Osteoblast (primary cell): ENCODE measurements at places on chromosomes 6 and 20. TPM values are rescaled to one million over a fixed set of nuclear protein-coding genes. Genes with fewer than 3 reads are reported as not detected.

The TAP1 gene
- total RNA-seq = 42.3 and 43.6 TPM in 2 replicates

The GDAP1L1 gene
- total RNA-seq = 0.72 TPM in 1 of 2 replicates, not detected in the other

The TMEM74B gene
- total RNA-seq = not detected in 2 replicates

The NRM gene
- total RNA-seq = 2.9 and 3.3 TPM in 2 replicates

The AKIRIN2 gene
- 15.2 and 18.3 TPM in 2 replicates for total RNA-seq

The ENPP3 gene
- under 0.01 TPM in 1 of 2 replicates, not detected in the other for total RNA-seq

DNA sequence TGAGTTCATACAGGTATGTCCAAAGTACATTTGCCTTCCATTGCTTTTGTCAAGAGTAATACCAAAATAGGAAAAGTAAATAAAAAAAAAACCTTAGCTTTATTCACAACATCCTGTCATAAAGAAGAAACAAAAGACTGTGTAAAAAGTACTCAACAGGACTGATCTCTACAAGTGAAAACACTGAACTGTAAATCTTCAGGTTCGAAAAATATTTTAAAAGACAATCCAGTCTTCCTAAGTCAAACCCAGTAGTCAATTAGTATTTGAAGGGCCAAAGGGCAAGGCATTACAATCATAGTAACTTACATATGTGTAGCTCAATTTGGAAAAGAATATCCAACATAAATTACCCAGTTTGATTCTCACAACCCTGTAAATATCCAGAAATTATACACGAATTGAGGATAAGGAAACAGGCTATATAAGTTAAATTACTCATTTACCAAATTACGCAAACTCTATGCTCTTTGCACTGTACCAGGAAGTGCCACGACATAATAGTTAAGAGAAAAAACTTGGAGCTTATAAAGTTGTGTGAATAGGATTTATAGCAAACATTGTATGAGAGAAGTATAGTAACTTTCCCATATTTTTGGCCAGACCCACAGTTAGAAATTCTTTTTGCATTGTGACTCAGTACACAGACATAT, 21.2 kb downstream of the PTPRK start:
- H3K27ac ChIP-seq = no peak overlapping the region
- H3K36me3 ChIP-seq = no peaks in the 10 kb centered on the region

- H3K36me3 ChIP-seq = no peaks in the 10 kb centered on the region
- peak; percentile 85 for DNase-seq
Observed at GRCh38 chr6:7821426-7821825, 89.2 kb downstream of the TXNDC5 start.

GRCh38 chr6:166612471-166612881, 14.6 kb downstream of the RPS6KA2 start:
- peaks cover 10% of the 10 kb centered on the region for H3K4me1 ChIP-seq
- peaks cover 6% of the 10 kb centered on the region for H3K36me3 ChIP-seq
- no peak overlapping the region for H3K27ac ChIP-seq
- H3K27me3 ChIP-seq = no peaks in the 10 kb centered on the region
- no peak overlapping the region for H3K4me3 ChIP-seq

GRCh38 chr6:22069306-22069800, 227.5 kb downstream of the PRL start:
- no peak overlapping the region for H3K4me3 ChIP-seq
- DNase-seq = no peak
- no peaks in the 10 kb centered on the region for H3K36me3 ChIP-seq
- H3K27ac ChIP-seq = no peak overlapping the region
- H3K27me3 ChIP-seq = no peaks in the 10 kb centered on the region

DNA sequence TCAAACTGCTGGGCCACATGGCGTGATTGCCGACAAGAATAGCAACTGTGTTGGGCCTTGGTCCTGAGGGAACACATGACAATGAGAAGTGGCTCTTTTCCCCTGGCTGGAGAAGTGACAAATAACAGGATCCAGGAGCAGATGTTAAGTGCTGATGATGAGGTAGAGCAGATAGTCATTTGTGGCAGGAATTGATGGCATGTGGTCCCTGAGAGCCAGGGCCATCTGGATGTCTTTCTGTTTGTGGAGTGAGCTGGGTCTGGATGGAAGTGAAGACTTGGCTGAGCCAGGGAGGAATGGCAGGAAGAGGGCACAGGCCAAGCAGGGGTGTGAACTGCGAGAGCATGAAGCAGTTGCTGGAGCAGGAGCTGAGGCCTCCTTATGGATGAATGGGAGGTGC, 67.8 kb downstream of the SCAND1 start:
- peaks cover 9% of the 10 kb centered on the region for H3K36me3 ChIP-seq
- H3K27ac ChIP-seq = peak overlapping the region; percentile 60
- H3K4me3 ChIP-seq = no peak overlapping the region
- no peaks in the 10 kb centered on the region for H3K27me3 ChIP-seq
- no peak for DNase-seq

- H3K36me3 ChIP-seq = no peaks in the 10 kb centered on the region
- H3K4me1 ChIP-seq = no peaks in the 10 kb centered on the region
- H3K4me3 ChIP-seq = no peak overlapping the region
- no peak overlapping the region for H3K27ac ChIP-seq
Observed at GRCh38 chr6:97066056-97066455, 141.5 kb downstream of the KLHL32 start.

GRCh38 chr20:21505810-21506530, 7.9 kb downstream of the NKX2-2 start:
- H3K4me3 ChIP-seq = peak overlapping the region; percentile 70
- peaks cover 12% of the 10 kb centered on the region for H3K4me1 ChIP-seq
- H3K36me3 ChIP-seq = no peaks in the 10 kb centered on the region

GRCh38 chr6:14135893-14136539, 18.4 kb downstream of the CD83 start:
- no peak overlapping the region for H3K27ac ChIP-seq
- H3K4me3 ChIP-seq = no peak overlapping the region
- DNase-seq = no peak
- peaks cover 4% of the 10 kb centered on the region for H3K27me3 ChIP-seq
- H3K36me3 ChIP-seq = no peaks in the 10 kb centered on the region

DNA sequence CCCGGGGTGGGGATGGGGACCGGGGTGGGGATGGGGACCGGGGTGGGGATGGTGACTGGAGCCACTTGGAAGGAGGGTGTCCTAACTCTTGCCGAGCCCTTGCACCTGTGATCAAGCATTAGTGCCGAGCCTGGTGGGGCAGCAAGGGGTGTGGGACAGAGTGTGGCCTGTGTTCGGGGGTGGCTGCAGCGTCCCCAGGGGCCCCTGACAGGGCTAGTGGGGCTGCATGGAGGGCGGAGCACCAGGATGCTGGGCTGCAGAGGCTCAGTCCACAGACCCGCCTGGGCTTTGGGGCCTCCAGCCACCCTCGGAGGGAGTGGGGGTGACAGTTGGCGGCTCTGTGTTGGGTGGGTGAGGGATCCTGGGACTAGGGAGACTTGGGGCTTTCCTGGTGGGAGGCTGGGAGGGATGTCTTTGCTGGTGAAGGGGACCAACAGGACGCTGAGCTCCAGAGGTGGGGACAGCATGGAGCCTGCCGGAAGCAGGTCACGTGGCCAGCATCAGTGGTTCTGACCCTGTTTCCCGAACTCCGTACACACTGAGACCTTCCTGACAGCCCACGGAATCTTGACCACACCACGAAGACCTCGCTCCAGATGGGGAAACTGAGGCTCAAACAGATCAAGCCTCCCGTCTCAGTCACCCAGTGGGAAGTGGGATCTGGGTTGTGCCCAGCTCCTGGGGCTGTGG, 4.6 kb downstream of the RBBP8NL start:
- H3K36me3 ChIP-seq = no peaks in the 10 kb centered on the region
- no peak overlapping the region for H3K4me3 ChIP-seq
- H3K4me1 ChIP-seq = no peaks in the 10 kb centered on the region
- DNase-seq = no peak
- H3K27me3 ChIP-seq = no peaks in the 10 kb centered on the region

DNA sequence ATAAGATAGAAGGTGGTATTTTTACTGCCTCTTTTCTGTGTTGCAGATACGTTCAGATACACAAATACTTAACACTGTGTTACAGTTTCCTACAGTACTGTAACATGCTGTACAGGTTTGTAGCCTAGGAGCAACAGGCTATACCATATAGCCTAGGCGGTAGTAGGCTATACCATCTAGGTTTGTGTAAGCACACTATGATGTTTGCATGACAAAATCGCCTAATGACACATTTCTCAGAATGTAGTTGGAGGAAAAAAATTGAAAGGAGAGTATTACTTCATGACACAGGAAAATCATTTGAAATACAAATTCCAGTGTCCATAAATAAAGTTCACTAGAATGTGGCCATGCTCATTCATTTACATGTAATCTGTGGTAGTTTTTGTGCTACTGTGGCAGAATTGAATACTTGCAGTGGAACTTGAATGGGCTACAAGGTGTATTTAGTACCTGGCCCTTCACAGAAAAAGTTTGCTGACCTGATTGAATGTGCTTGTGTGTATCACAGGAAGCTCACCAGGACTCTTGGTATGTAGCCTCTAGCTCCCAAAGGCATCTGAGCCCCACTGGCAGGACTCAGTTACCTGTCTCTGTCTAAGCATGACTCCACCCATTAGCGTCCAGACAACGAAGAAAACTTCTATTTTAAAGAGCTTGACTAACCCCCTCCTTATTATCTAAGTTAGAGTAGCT, 18.8 kb downstream of the TOP1 start:
- H3K27ac ChIP-seq = peak overlapping the region; percentile 24
- DNase-seq = no peak
- H3K4me1 ChIP-seq = peaks cover 57% of the 10 kb centered on the region
- H3K4me3 ChIP-seq = no peak overlapping the region
- H3K36me3 ChIP-seq = no peaks in the 10 kb centered on the region

DNA sequence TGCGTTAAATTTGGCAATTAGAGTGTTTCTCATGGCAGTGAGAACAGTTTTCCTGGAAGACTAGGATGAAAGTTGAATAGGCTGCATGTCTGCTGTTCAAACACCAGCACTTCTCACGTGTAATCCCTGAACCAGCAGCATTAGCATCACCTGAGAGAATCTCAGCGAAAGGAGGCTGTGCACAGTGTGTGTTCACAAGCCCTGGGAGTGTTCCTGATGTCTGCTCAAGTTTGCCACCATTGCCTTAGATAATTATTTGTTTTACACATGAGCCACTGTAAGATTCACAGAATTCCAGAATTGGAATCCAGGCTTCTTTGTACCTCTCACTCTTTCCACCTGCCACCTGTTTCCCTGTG, 117.3 kb downstream of the JARID2 start:
- peaks cover 21% of the 10 kb centered on the region for H3K4me1 ChIP-seq
- no peak overlapping the region for H3K4me3 ChIP-seq
- H3K36me3 ChIP-seq = no peaks in the 10 kb centered on the region
- no peaks in the 10 kb centered on the region for H3K27me3 ChIP-seq

GRCh38 chr20:61833807-61834610, 231.7 kb downstream of the TAF4 start:
- H3K27ac ChIP-seq = no peak overlapping the region
- no peaks in the 10 kb centered on the region for H3K36me3 ChIP-seq
- H3K27me3 ChIP-seq = no peaks in the 10 kb centered on the region

DNA sequence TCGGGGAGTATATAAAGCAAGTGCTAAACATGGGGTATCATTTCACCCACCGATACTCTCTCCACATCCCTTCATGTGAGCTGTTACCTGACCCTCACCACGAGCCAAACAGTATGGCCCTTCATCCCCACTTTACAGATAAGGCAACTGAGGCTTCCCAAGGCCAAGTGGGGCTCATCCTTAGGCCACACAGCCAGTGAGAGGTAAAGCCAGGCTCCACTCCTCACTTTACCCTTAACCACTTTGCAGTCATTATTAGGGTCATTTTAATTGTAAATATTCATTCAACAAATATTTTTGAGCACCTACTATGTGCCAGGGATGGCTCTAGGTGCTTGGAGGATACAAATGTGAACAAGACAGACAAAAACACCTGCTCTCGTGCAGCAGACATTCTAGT, 7.0 kb downstream of the SIRPA start:
- H3K4me1 ChIP-seq = peaks cover 17% of the 10 kb centered on the region
- no peak overlapping the region for H3K27ac ChIP-seq
- no peak overlapping the region for H3K4me3 ChIP-seq
- H3K27me3 ChIP-seq = no peaks in the 10 kb centered on the region
- H3K36me3 ChIP-seq = peaks cover 15% of the 10 kb centered on the region

- no peak overlapping the region for H3K4me3 ChIP-seq
- no peaks in the 10 kb centered on the region for H3K27me3 ChIP-seq
Observed at GRCh38 chr6:143578054-143578453, 66.5 kb upstream of the FUCA2 start.

- no peak overlapping the region for H3K4me3 ChIP-seq
- H3K27me3 ChIP-seq = no peaks in the 10 kb centered on the region
- H3K4me1 ChIP-seq = peaks cover 40% of the 10 kb centered on the region
- H3K36me3 ChIP-seq = no peaks in the 10 kb centered on the region
- DNase-seq = no peak
- H3K27ac ChIP-seq = peak overlapping the region; percentile 34
Observed at GRCh38 chr6:137830511-137830911, 36.5 kb upstream of the TNFAIP3 start.

DNA sequence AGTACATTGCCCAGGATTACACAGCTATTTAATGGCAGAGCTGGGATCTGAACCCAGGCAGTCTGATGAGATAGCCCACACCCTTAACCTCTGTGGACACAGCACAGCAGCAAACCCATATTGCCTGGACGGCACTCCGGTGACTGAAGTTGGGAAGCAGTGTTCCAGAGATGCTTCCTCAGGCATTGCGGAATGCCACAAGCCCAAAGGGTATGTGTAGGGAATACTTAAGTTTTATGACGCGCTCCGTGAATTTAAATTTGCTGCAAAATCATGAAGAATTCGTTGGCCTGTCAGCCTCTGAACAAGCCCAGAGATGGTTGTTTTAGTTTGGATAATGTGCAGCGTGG, 46.4 kb downstream of the PSMG4 start:
- no peak overlapping the region for H3K4me3 ChIP-seq
- H3K36me3 ChIP-seq = peaks cover 3% of the 10 kb centered on the region
- DNase-seq = peak; percentile 13
- no peak overlapping the region for H3K27ac ChIP-seq
- no peaks in the 10 kb centered on the region for H3K4me1 ChIP-seq

DNA sequence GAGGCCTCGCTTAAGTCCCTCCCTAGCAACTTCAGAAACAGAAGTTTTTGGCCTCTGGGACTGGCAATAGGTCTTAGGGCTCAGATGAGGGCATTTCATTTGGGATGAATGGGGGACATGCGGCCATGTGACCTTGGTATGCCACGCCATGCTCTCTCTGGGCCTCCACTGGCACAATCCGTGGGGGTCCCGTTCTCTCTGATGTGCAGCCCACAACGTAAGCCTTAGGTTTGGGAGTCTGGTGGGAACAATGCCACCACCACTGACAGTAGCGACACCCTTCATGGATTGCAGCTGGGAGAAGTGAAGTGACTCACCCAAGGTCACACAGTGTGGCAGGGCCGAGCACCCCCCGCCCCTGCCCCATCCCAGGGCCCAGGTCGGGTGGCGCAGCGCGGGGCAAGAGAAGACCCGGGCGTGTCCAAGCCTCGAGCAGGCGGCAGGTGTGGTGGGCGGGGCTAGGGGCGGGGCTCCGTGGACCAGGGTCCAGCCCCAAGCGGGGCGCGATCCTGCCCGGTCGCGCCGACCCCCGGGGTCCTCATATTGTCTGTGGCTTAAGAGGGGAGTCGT, 864 bp upstream of the CEBPB start:
- H3K4me1 ChIP-seq = peaks cover 20% of the 10 kb centered on the region
- H3K27ac ChIP-seq = peak overlapping the region; percentile 96
- H3K36me3 ChIP-seq = no peaks in the 10 kb centered on the region
- DNase-seq = peak; percentile 78
- no peaks in the 10 kb centered on the region for H3K27me3 ChIP-seq
